Activated naive CD4-positive, alpha-beta T cell treated with anti-CD3 and anti-CD28 coated beads, Interleukin-2, amount 10 ng/mL, durations not matched to agents 7 days and 5 days (primary cell): ENCODE measurements at places on chromosomes 4 and X.

- DNase-seq, result no peak
Observed at GRCh38 chr4:8587469-8588195, 4.9 kb upstream of the CPZ start.

DNA sequence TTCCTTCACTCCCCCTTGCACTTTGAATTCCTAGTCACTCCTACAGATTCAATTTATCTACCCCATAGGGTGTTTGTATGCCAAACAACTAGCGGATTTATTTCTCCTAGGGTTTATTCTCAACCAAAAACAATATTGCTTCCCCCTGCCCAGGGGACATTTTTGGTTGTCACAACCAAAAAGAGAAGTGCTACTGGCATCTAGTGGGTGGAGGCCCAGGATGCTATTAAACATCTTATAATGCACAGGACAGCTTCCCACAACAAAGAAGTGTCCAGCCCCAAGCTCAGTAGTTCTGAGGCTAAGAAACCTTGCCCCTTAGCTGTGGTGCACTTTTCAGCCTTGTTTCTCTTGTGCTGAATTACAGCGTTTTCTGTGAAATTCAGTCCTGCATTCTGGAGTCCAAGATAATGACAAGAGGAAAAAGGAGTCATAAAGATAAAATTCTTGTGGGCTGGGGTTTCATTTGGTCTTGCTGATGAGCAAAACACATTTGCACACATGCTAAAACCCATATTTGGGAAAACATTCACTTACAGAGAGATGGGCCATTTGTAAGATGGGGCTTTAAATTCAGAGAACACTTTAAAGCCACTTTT lies 11.2 kb upstream of the SYTL4 start:
- no peak for DNase-seq

GRCh38 chr4:67327245-67328017 lies 217.9 kb downstream of the CENPC start:
- peak; percentile 62 for DNase-seq

DNA sequence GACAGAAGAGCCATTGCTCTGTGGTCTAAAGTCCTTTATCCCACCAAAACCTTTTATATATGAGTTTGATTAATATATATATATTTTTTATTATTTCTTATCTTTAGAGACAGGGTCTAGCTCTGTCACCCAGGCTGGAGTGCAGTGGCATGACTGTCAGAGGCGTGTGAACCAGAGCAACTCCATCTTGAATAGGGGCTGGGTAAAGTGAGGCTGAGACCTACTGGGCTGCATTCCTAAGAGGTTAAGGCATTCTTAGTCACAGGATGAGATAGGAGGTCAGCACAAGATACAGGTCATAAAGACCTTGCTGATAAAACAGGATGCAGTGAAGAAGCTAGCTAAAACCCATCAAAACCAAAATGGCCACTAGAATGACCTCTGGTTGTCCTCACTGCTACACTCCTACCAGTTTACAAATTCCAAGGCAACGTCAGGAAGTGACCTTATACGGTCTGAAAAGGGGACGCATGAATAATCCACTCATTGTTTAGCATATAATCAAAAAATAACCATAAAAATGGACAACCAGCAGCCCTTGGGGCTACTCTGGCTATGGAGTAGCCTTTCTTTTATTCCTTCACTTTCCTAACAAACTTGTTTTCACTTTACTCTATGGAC lies 10.5 kb downstream of the TBCK start:
- DNase-seq, result no peak

DNA sequence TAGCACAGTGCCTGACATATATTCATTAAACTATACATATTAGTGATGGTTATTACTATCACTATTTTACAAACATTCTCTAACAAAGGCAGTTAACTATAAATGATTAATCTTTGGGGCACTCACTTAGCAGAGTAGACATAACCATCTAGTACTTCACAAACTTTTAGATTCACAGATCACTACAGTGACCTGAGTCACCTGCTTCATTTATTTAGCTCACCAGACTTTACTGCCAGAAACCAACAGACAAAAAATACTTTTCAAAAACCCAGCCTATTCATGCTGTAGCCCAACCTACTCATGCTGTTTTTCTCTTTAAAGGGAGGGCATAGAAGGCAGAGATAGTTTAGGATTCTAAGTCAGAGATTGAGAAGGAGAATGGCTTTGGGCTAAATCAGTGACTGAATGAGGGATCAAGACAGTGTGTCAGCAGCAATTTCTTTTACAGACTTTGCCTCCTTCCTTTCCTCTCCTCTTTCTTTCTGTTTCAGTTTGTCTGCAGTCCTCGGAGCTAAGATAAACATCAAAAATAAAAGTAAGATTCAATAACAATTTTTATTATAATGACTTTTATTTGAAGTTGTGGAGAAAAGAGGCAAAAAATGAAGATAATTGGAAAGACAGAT lies 34.7 kb upstream of the PDE5A start:
- no peak for DNase-seq

- peak; percentile 40 for DNase-seq
Observed at GRCh38 chr4:158170691-158171561, 1.9 kb downstream of the GASK1B start.
